ENCODE measurements at places on chromosomes 4 and X. TPM values are rescaled to one million over a fixed set of nuclear protein-coding genes. Genes with fewer than 3 reads are reported as not detected.

TBX22 gene
- total RNA-seq = not detected

MAB21L2 gene
- total RNA-seq = not detected

EVC gene
- total RNA-seq = 14.3 TPM

UGT2A2 gene
- total RNA-seq = not detected

TMPRSS11E gene
- total RNA-seq = not detected

CT83 gene
- total RNA-seq = not detected

HHIP gene
- total RNA-seq = 161 TPM

FAAH2 gene
- total RNA-seq = 6.2 TPM

GRCh38 chr4:57136281-57136680, 26.1 kb upstream of the IGFBP7 start:
- DNase-seq = no peak
- no peak overlapping the region for H3K4me3 ChIP-seq
- H3K27ac ChIP-seq = no peak overlapping the region
- no peaks in the 10 kb centered on the region for H3K36me3 ChIP-seq
- no peaks in the 10 kb centered on the region for H3K27me3 ChIP-seq

DNA sequence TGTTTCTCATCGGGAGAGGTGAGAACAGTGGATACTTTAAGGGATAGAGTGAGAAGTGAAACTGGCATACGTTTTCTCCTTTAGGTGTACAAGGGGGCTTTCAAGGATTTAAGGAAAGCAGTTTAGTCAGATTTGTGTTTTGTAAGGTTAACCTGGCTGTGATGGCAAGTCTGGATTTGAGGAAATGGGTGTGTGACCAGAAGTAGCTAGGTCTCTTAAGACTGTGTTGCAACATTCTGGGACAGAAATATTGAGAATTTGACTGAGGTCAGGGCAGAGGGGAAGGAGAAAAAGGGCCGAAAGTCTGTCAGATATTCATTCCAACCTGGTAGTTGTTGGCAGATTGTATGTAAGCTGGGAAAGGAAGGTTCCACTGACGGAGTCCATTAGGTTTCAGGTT, 10.4 kb upstream of the GABRE start:
- H3K4me3 ChIP-seq = no peak overlapping the region
- no peak overlapping the region for H3K27ac ChIP-seq
- no peaks in the 10 kb centered on the region for H3K36me3 ChIP-seq
- no peaks in the 10 kb centered on the region for H3K4me1 ChIP-seq
- no peaks in the 10 kb centered on the region for H3K27me3 ChIP-seq

DNA sequence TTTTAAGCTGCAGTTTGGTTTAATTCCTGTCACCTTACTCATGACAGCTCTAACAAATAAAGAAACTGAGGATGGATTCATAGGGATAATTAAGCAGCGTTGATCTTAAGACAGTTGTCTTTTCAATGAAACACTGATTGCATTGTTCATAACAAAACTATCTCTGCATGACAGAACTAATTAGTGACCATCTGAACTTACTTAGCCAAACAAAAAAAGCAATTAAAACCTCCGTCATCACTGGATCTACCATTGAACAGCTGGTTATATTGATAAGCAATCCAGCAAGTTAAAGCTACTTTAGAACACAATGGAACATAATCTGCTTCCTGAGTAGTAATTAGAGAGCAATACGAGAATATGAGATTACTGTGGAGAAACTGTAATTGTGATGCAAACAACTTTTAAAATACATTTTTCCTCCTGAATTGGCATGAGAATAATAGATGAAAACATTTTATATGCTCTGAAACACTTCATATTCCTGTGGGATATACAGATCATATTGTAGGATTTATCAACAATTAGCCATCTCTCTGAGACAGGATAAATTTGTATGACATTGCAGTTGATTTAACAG, 2576.8 kb downstream of the PCDH7 start:
- peak overlapping the region; percentile 26 for H3K27ac ChIP-seq
- no peaks in the 10 kb centered on the region for H3K27me3 ChIP-seq

- no peaks in the 10 kb centered on the region for H3K4me1 ChIP-seq
- H3K27me3 ChIP-seq = no peaks in the 10 kb centered on the region
- H3K4me3 ChIP-seq = no peak overlapping the region
- no peak for DNase-seq
Measured at GRCh38 chrX:5155301-5155700, 1073.4 kb downstream of the NLGN4X start.

- no peak for DNase-seq
- H3K4me1 ChIP-seq = peaks cover 11% of the 10 kb centered on the region
- no peak overlapping the region for H3K4me3 ChIP-seq
- no peaks in the 10 kb centered on the region for H3K36me3 ChIP-seq
- H3K27me3 ChIP-seq = no peaks in the 10 kb centered on the region
Measured at GRCh38 chr4:69640289-69640688, 847 bp upstream of the UGT2A2 start.

GRCh38 chr4:97140545-97140944, 1002.7 kb downstream of the STPG2 start:
- no peaks in the 10 kb centered on the region for H3K36me3 ChIP-seq
- no peaks in the 10 kb centered on the region for H3K4me1 ChIP-seq
- DNase-seq = no peak
- no peak overlapping the region for H3K27ac ChIP-seq

- H3K27me3 ChIP-seq = no peaks in the 10 kb centered on the region
- no peak for DNase-seq
- no peak overlapping the region for H3K27ac ChIP-seq
- H3K4me3 ChIP-seq = no peak overlapping the region
- no peaks in the 10 kb centered on the region for H3K36me3 ChIP-seq
Measured at GRCh38 chr4:40331101-40331745, 3.9 kb upstream of the CHRNA9 start.

- H3K27me3 ChIP-seq = no peaks in the 10 kb centered on the region
- no peak overlapping the region for H3K4me3 ChIP-seq
- no peak overlapping the region for H3K27ac ChIP-seq
- peaks cover 6% of the 10 kb centered on the region for H3K36me3 ChIP-seq
- H3K4me1 ChIP-seq = no peaks in the 10 kb centered on the region
Measured at GRCh38 chrX:18951032-18951431, 32.9 kb downstream of the PHKA2 start.

- no peaks in the 10 kb centered on the region for H3K36me3 ChIP-seq
- H3K4me1 ChIP-seq = no peaks in the 10 kb centered on the region
- H3K4me3 ChIP-seq = no peak overlapping the region
- no peak for DNase-seq
Measured at GRCh38 chrX:17812763-17813162, 48.3 kb downstream of the RAI2 start.

- H3K4me1 ChIP-seq = no peaks in the 10 kb centered on the region
- H3K27ac ChIP-seq = no peak overlapping the region
- no peaks in the 10 kb centered on the region for H3K36me3 ChIP-seq
- DNase-seq = no peak
- no peaks in the 10 kb centered on the region for H3K27me3 ChIP-seq
Measured at GRCh38 chr4:165248102-165248501, 40.7 kb downstream of the KLHL2 start.

DNA sequence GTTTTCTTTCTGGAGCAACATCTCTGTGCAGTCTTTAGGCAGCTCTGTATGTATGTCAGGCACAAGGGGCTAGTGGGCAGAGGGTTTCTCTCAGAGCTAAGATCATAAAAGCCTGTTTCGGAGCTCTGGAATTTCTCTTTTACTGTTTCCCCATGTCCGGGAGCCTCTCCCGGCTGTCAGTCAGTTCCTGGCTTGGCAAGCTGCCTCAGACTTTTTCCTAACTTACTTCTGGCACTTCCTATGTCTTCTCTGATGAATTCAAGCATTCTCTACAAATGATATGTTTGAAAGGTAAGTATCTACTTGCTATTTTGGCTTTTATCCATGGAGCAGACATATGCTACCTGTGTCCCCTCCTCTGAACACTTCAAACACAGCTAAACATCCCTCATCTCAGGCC, 129.3 kb upstream of the PGRMC2 start:
- no peak overlapping the region for H3K27ac ChIP-seq
- H3K27me3 ChIP-seq = no peaks in the 10 kb centered on the region
- H3K4me3 ChIP-seq = no peak overlapping the region
- no peak for DNase-seq
- H3K4me1 ChIP-seq = no peaks in the 10 kb centered on the region

- H3K36me3 ChIP-seq = no peaks in the 10 kb centered on the region
- H3K4me3 ChIP-seq = no peak overlapping the region
- H3K27ac ChIP-seq = no peak overlapping the region
Measured at GRCh38 chr4:84484236-84484635, 14.9 kb downstream of the NKX6-1 start.

- H3K27ac ChIP-seq = no peak overlapping the region
- no peak overlapping the region for H3K4me3 ChIP-seq
- H3K36me3 ChIP-seq = no peaks in the 10 kb centered on the region
- H3K4me1 ChIP-seq = no peaks in the 10 kb centered on the region
- H3K27me3 ChIP-seq = no peaks in the 10 kb centered on the region
Measured at GRCh38 chr4:31461421-31461820, 741.3 kb downstream of the PCDH7 start.

GRCh38 chr4:98352940-98353339, 91.8 kb downstream of the RAP1GDS1 start:
- no peak overlapping the region for H3K4me3 ChIP-seq
- H3K4me1 ChIP-seq = no peaks in the 10 kb centered on the region
- H3K36me3 ChIP-seq = 0 out of 2 replicates have a peak, but pooled peaks cover 3% of the 10 kb centered on the region
- no peak overlapping the region for H3K27ac ChIP-seq

GRCh38 chr4:121877041-121877773, 6.9 kb upstream of the BBS7 start:
- H3K4me3 ChIP-seq = no peak overlapping the region
- no peaks in the 10 kb centered on the region for H3K27me3 ChIP-seq
- H3K27ac ChIP-seq = no peak overlapping the region
- no peaks in the 10 kb centered on the region for H3K36me3 ChIP-seq
- no peak for DNase-seq
- peaks cover 7% of the 10 kb centered on the region for H3K4me1 ChIP-seq

All from SJCRH30 (cell line).